Activated CD4-positive, alpha-beta T cell treated with anti-CD3 and anti-CD28 coated beads for 48 hours (primary cell): ENCODE measurements at places on chromosomes 12 and 14.
A peak's percentile ranks its signal among the peaks of the same experiment; 100 is the strongest.

GRCh38 chr14:51957950-51958349, 31.4 kb upstream of the RTRAF start:
- DNase-seq, result no peak

DNA sequence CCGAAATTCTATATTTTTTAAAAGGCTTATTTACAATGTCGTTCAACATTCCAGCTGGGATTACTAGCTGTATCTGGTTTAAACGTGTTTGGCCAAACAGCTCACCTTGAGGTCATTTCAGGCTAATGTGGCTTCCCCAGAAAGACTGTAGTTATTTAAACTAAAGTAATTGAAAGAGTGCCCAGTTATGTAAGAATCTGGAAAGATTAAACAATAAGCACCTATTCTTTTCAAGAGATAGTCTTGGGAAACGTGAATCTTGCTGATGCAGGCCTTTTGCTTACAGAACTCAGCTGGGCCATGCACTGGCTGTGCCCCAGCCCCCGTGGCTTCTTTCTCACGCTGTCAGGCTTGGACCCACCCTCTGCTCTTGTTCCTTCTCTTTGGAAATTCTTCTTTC, 24.4 kb downstream of the GLRX5 start:
- DNase-seq, result no peak

- no peak for DNase-seq
Observed at GRCh38 chr14:44279357-44279756, 227.7 kb downstream of the FSCB start.

DNA sequence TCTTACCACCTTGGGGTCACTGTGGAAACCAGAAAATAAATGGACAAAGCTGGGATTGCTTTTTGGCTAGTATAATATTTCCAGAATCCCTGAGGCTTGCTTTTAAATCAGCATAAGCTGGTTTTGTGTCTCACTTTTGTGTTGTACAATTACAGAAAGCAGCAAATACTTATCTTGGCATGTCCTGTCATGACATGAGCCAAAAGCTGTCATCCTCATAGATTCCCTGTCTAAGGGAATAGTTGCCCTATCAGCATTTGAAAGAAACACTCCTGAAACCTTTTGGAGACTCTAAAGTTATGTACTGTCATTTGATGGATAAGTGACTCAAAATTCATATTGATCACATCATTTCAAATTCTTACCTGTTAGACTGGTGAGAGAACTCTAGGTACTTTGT, 987.2 kb downstream of the NRXN3 start:
- DNase-seq, result no peak

- no peak for DNase-seq
Observed at GRCh38 chr12:103573185-103573584, 13.9 kb upstream of the STAB2 start.

DNA sequence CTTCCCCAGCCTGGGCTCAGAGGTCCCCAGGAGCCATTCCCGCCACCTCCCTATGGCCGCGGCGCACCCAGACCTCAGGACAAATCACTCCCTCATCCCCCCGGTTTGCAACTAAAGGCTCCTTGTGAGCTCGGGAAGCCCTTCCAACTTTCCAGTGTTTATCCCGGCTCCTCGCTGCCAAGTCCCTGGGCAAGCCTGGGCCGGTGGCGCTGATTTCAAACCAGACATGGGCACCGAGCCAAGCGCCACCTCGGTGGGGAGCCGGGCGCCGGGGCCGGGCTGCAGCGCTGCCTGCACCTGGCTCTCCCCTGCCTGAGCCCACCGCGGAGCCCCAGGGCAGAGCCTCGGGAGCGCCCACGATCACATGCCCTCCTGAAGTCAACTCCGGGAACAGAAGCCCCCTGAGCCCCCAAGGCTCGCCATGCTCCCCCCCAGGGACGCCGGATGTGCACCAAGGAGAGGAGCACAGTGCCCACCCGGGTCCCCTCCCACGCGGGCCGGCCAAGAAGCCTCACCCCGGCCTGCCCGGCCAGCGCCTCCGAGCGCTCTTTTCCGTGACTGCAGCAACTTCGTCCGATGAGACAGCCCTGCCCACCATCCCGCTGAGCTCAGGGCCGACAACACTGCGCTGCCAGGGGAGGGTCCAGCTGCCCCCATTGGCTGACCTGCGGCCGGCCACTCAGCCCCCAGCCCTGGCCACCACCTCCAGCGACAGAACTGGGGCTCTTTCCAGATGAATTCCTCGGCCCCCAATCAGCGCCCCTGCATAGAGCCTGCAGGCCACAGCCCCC, 50.0 kb downstream of the NCOR2 start:
- no peak for DNase-seq

DNA sequence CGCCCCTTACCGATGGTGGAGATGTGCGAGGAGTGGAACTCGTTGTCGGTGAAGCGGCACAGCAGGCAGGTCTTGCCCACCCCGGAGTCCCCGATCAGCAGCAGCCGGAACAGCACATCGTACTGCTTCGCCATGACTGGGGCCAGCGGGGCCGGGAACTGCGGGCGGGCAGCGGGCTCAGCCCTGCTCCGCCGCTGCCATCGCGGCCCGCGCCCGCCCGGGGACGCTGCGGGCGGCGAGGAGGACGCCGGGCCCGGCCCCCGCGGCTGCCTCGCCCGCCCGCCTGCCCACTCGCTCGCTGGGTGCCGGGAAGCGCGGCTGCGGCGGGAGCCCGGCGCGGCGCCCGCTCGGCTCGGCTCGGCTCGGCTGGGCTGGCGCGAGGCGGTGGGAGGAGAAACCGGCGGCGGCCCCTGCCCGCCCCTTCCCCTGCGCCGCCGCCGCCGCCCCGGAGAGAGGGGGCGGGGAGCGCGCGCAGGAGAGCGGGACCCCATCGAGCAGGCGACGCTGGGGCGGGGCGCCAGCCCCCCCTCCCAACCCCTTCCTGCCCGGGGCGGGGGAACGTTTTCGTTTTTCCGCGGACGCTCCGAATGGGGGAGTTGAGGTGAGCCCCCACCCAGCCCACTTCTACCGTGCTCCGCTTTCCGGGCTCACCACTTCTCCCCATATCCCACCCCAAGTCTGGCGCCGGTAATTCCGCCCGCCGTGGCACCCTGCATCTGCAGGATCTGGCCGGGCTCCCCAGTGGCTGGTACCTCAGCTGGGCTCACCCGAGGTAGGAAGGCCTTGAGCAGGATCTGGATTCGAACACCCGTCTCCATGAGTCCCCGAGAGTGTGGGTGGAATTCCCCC, at the start of gene RAB15:
TSS of gene RAB15 (minus strand) at position 394 of the 849 bp plus-strand sequence. CDS start at position 134, 260 bp downstream.
- DNase-seq, result peak; percentile 40

DNA sequence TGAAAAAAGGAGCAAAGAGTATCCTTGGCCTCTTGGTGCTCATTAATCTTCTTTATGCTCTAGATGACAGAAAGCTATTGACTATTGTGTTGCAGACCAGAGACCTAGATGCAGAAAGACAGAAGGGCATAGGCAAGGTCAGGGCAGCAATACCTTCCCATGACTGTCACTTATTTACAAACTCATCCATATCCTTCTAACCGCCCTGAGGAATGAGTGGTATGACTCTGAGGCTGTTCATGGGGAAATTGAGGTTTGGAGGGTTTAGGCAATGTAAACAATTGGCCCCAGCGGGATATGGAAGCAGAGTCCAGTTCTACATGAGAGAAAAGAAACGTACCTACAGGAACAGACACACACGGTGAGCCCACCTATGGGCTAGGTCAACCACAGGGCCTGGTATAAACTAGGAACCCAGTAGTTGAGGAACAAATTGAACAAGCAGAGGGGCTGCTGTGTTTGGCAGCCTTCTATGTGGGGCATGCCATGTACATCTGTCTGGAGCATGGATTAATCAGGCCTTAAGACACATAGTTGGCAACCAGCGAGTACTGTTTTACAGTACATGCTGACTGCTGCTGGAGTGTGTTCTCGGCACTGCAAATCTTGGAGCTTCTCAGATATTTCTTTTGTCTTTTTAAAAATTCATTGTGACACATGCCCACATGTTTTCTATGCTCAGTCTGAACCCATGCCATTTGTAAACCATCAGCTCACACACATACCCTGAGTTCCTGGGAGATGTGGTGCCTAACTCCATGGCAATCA, 159.7 kb upstream of the NTF3 start:
- no peak for DNase-seq

DNA sequence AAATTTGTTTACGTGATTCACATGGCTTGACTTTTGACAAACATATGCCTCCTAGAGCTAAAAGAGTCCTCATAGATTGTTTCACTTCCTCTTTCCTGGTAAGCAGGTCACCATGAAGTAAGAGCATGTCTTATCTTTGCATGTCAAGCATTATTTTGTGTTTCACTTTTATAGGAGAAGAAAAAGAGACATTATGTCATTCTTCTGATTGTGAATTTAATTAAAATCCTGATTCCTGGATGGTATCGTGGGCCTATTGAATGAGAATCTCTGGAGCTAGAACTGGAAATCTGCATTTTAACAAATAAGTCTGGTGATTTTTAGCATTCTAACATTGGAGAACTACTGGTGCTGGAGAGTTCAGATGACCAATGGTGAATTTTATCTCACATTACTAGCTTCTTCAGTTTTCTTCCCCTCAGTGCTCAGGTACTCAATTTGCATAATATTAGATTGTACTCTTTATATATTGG, 218.6 kb upstream of the ATP2B1 start:
- DNase-seq, result no peak

DNA sequence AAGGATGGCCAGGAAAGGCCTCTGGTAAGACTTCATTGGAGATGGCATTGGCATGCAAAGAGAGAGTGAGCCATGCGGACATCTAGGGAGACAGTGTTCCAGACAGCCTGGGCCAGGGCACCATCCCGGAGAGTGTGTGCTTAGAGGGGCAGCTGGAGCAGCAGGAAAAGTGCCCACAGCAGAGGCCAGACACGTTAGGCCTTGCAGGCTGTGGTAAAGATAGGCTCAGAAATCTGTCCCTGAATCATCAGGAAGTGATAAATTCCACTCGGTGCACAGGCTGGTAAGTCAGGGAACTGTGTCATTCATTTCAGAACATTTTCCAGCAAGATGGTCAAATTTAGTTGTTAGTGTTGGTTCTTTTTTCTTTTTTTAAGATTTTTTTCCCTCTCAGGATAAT, 8.8 kb downstream of the GALNT16 start:
- DNase-seq, result no peak

DNA sequence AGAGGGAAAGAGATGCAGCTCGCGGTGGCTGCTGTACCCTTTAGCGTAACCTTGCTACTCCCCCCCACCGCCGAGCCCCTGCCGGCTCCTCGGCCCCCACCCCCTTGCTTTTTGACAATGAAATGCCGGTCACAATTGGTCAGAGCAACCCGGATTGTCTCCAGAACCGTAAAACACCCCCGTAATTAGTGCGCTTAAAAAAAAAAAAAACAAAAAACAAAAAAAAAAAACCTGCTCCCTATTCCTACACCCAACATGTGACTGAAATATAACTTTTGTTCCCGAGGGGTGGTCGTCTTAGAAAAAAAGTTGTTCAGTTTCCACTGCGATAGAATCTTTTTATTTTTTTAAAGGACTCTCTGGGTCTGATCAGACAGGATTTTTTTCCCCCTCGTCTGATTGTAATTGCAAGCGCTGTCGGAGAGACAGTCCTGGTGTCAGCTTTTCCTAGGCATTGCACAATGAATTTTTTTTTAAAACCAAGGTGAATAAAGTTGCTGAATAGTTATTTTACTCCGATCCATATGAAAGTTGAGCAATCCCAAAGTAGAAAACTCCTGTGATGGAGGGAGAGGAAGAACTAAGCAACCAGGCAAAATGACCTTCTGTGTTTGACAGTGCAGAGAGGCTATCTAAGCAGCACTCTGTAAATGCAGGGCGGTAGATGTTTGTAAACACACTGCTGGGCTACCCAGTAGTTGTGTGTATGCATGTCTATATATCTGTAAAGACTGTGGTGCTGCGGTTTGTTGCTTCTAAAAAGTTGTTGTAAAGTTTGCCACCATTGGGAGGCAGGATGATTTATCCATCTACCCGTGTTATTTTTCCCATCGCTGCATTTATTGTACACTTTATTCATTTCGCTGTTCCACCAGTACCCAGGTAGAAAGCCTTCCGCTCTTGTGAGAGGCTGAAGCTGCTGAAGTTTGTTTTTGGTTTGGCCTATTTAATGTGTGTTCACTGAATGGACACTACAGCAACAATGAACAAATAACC, 1.1 kb downstream of the ETV6 start:
- DNase-seq, result peak; percentile 16

DNA sequence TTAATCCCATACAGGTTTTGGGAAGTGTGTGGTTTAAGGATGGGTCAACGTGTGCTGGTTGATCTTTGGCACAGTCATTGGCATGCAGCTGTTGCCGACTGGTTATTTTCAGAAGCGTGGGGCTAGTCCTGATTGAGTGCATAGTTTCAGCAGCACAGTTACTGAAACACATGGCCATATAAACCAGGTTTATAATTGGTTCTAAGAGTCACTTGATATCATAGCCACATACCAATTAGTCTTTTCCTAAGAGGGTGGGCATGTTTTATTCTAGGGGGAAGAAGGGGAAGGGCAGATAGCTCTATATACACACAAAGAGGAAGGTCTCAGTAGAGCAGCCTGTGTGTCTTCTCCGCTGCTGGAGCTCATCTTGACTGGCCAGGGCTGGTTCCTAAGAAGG, 11.0 kb upstream of the RPS6KL1 start:
- no peak for DNase-seq
